ENCODE measurements at places on chromosomes 2 and 18.

DNA sequence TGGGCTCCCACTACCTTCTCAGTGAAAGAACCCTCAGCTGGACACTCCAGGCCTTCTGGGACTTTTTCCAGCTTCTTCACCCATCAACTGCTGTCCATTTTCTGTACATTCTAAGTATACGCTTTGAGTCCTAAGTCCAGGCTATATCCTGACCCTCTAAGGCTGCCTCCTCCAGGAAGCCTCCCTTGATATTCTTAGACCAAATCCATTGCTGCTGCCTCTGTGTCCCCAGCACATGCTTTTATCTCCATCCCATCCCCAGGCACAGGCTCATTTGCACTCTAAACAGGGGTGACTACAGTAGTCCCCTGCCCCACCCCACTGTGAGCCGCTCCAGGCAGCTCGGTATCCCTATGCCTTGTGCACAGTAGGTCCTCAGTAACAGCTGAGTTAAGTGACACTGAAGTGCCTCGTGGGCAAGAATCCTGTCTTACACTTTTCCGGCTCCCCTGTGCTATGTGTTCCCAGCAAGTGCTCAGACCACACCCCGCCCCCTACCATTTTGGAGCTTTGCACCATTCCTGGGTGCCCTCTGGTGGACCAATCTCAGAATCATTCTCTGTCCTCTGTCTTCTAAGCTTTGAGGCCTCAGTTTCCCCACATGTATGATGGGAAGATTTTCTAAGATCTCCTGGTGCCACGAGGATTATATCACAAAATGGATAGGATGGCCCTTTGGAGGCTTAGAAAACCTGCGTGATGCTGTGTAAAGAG lies 34.9 kb downstream of the EMX1 start:
- no peak for DNase-seq

- DNase-seq, result no peak
These were observed 99.5 kb downstream of the MEIS1 start for GRCh38 chr2:66534461-66534860.

DNA sequence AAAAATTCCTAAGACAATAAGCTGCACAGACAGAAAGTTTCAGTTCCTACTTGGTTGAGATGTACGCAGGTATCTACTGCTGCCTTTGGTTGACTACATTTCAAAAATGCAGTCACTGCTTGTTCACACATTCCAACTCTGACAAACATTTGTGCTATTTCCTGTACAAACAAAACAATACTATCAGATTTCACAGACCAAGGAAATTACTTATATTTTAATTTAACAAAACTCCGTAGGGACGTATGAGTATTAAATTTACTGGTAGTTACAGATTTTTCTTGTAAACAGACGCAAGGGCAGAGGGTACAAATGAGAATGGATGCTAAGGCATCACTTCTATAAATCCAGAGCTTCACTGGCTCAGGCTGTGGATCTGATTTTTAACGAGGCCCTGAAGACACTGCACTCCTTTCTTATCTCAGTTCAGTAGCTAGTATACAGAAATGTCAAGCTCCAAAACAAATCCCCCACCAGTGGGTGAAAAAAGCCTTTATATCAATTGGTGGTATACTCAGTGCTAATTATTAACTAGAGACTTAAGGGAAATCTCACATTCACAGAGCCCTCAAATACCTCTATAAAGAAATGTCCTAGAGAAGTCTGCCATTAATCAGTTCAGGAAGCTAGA lies 31.7 kb upstream of the TTC32 start:
- no peak for DNase-seq

DNA sequence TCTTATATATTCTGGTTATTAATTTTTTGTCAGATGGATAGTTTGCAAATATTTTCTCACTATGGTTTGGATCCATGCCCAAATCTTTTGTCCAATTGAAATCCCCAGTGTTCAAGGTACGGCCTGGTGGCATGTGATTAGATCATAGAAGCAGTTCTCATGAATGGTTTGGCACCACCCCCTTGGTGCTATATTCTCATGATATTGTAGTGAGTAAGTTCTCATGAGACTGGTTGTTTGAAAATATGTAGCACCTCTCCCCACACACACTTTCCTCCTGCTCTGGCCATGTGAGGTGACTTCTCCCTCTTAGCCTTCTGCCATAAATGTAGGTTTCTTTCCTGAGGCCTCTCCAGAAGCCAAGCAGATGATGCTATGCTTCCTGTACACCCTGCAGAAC lies 107.7 kb upstream of the KYNU start:
- no peak for DNase-seq

- DNase-seq, result peak; percentile 82
These were observed 70.6 kb downstream of the COPS8 start for GRCh38 chr2:237156031-237156856.

DNA sequence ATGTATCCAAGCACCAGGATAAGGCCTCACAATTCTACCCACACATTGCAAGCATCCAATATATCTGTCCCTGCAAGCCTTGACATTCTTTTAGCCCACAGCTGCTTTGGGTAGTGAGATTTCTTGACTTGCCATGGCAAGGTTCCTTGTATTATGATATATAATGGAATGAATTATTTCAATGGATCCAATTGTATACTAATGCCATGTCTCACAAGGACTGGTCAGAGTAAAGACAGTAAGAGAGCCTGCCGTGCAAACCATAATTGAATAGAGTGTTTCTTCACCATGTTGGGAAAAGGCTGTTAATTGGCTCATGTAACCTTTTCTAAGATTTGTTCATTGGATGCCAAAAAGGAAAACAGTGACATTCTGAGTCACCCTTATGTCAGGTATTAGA lies 64.3 kb upstream of the RBBP8 start:
- DNase-seq, result no peak

- DNase-seq, result no peak
These were observed 344.1 kb upstream of the PLGLB2 start for GRCh38 chr2:87403893-87404175.

Data from MV-4-11 (cell line).